NCI-H2029 (cell line): ENCODE measurements at places on chromosomes 12 and 14.
A peak's percentile ranks its signal among the peaks of the same experiment; 100 is the strongest.

GRCh38 chr12:98618952-98619351 lies 25.5 kb downstream of the SLC25A3 start:
- no peak for DNase-seq

- peak; percentile 83 for DNase-seq
Measured at GRCh38 chr12:3342051-3342450, 149.0 kb upstream of the PRMT8 start.

DNA sequence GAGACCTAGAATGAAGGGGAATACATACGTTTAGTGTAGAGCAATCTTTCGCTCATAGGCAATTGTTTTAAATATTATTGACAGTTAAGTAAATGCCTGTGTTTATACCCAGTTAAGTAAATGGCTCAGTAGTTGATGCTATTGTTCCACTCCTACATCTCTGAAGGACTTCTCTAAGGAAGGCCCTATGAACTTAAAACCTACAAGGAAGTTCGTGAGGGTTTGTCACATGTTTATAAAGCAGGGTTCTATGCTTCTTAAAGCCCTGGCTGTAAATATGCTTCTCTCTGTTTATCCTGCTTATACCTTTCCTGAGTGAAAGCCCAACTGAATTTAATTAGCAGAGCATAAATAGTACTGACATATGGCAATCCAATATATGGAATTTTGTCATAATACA lies 282.1 kb upstream of the NPAS3 start:
- no peak for DNase-seq

GRCh38 chr12:47223031-47223847 lies 143.5 kb upstream of the AMIGO2 start:
- DNase-seq, result peak; percentile 15

DNA sequence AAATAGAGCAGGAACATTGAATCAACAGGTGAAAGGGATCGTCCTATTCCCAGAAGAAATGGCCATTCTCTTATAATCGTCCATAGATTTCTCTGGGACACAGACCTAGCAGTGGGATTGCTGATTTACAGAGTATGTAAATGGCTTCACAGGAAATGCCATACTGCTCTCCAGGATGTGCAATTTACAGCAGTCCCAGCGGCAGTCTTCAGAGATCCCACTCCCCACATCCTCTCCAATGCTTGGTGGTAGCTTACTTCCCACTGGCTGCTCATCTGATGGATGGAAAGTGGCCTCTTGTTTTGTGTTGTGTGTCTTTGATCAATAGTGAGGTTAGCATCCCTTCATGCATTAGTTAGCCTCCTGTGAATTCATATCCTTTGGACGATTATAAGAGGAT lies 58.1 kb upstream of the PRMT8 start:
- DNase-seq, result no peak

DNA sequence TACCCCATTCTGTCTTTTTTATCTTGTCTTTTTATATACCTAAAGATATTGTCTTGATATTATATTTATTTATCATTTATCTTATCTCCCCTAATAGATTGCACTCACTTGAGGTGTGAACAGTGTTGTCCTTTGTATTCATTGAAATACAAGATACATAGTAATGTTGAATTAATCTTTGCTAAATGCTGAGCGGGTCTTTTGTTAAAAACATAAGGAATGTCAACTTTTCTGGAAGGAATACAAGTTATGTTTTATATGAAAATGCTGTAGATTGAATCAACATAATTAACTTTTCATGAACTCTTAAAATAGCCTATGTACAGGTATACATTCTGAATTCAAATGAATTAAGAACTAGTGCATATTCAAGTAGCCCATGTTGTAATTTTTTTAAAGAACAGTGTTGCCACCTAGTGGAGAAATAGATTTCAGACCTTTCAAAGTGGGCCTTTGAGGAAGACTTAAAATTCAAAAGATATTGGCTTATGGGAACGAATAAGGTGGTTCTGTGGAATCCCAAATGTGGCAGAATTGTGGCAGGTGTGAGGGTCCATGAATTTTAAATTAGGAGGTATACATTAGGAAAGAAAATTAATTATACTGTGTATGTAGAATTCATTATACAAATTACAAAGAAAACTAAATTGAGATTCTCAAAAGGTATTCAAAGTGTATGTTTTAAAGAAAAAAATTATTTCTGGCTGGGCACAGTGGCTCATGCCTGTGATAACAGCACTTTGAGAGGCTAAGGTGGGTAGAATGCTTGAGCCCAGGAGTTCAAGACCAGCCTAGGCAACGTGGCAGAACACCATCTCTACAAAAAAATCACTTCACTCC lies 19.1 kb downstream of the BBOF1 start:
- DNase-seq, result peak; percentile 4

DNA sequence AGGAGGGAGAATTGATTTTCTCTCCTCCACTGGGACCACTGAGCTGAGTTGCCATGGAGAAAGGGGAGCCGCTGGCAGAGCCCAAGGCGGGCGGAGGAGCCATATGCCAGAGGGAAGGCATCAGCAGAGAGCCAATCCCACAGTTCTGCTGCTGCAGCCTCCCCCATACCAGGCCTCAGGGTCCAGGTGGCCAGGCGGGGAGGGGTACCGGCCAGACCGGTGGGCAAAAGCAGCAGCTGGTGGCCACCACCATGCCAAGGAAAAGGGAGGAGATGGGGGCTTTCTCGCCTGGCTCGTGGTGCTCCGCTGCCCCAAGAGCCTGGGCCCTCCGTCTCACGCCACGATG lies 72.8 kb downstream of the PITPNM2 start:
- DNase-seq, result no peak

- no peak for DNase-seq
Measured at GRCh38 chr12:121668750-121669520, 519 bp downstream of the MORN3 start.

DNA sequence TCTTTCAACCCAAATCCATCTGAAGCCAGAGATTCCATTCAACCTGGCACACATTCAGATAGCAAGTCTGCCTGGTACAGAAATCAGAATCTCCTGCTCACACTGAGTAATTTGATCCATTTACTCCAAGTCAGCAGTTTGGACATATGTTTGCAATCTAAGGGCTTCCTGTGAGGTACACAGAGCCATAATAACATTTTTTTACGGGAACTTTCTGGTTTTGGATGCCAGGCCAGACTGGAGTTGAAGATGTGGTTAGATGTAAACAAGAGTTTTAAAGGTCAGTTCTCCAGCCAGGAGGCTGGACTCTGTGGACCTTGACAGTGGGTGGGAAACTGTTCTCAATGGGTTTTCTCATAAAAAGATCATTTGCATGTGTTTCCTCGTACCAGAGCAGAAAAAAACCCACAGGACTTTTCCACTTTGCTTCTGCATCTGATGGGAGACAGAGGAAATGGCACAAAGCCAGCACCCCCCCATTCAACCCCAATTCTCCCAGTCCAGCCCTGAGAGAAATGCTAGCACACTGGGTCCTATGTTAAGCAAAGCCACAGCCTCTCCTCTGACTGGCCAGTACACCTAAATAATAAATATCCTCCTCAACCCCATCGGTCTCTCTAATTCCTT lies 17.7 kb upstream of the TSPAN11 start:
- no peak for DNase-seq

DNA sequence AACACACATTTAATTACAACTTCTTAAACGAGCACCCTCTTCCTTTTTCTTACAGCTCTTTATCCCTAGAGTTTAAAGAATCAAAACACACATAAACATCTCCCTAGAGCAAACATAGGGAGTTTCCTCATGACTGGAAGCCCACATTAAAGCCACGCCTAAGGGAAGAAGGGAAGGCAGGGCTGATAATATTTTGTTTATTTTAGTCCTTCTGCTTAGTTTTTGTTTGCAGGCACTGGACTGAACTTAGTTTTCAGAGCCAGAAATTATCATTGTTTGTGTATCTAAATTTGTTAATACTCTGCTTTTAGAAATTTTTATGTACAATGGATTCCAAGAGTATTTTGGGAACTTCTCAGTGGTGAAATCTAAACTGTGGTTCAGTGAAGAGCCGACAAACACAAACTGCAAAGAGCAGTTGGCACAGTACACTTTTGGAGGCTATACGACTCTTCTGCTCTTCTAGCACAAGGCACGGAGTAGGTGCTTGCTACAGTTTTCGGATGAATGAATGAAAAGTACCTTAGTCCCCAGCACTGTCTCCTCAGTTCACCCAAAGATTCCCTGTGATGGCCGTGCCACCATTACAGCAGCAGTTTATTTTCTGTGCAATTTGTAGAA lies 17.6 kb upstream of the AMIGO2 start:
- peak; percentile 46 for DNase-seq

DNA sequence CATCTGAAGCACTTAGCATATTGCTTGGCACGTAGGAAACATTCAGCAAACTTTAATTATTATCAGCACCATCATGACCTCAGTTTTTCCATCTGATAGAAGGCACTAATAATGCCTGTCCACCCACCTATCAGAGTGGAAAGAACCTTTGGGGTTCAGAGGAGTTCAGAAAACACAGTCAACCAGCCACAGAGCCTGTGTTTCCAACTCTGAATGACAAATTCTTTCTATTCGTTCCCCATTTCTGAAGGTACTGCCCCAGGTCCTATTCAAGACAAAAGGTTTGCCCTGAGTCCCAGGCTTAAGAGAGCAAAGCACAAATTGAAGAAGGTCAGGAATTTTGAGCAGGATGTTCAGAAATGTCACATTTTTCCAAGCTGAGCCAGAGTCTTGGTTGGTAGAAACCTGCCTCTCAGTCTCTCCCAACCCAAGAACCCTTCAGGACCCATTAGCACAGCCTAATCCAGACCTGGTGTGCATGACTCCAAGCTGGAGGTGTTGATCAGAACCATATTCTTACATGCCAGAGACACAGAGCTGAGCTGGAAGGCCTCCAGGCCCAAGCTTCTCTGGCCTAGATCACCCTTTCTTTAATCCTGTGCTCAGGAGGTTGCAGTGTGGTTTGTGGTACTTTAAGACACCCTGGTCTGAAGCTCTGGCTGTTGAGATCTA lies 114.4 kb downstream of the TBX5 start:
- no peak for DNase-seq

- DNase-seq, result no peak
Measured at GRCh38 chr12:66041651-66042363, 88.7 kb downstream of the LLPH start.

GRCh38 chr12:77608271-77608824 lies 222.3 kb upstream of the NAV3 start:
- no peak for DNase-seq

GRCh38 chr14:73953731-73954130 lies 3.6 kb downstream of the COQ6 start:
- DNase-seq, result no peak

DNA sequence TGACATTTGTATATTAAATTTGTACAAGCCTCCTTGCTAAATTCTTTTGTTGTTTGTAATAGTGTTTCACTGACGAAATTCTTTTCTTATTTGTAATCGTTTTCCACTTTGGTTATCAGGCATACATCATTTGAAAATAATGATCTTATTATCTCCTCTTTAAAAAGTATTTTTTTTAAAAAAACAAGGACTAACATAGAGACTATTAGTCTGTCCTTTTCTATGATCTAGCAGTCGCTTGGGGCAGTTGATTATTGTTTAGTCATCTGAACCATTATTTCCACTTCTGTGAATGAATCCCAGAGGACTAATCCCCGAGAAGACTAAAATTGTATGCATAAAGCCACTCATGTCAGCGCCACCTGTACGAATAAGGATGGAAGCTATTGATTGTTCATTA lies 11.5 kb downstream of the ADGRD1 start:
- DNase-seq, result no peak

DNA sequence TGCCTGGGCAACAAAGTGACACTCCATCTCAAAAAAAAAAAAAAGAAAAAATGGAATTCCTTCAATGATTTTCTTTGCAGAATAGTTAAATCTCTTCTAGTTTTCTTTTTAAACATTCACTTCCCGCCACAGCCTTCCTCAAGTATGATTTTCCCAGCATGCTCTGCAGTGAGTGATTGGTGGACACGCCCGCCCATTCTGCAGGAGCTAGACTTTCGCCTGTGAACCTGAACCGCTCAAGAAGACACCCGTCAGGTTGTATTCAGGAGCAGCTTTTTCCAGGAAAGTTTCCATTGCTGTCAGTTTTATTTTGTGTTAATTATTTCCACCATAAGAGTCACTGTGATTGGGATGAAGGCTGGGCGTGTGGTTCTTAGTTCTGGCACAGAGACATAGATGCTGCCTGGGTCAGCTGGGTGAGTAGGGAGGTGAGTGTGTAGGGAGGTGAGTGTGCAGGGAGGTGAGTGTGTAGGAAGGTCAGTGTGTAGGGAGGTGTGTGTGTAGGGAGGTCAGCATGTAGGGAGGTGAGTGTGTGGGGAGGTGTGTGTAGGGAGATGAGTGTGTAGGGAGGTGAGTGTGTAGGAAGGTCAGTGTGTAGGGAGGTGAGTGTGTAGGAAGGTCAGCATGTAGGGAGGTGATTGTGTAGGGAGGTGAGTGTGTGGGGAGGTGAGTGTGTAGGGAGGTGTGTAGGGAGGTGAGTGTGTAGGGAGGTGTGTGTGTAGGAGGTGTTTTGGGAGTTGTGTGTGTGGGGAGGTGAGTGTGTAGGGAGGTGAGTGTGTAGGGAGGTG lies 76.2 kb downstream of the KIF26A start:
- no peak for DNase-seq

DNA sequence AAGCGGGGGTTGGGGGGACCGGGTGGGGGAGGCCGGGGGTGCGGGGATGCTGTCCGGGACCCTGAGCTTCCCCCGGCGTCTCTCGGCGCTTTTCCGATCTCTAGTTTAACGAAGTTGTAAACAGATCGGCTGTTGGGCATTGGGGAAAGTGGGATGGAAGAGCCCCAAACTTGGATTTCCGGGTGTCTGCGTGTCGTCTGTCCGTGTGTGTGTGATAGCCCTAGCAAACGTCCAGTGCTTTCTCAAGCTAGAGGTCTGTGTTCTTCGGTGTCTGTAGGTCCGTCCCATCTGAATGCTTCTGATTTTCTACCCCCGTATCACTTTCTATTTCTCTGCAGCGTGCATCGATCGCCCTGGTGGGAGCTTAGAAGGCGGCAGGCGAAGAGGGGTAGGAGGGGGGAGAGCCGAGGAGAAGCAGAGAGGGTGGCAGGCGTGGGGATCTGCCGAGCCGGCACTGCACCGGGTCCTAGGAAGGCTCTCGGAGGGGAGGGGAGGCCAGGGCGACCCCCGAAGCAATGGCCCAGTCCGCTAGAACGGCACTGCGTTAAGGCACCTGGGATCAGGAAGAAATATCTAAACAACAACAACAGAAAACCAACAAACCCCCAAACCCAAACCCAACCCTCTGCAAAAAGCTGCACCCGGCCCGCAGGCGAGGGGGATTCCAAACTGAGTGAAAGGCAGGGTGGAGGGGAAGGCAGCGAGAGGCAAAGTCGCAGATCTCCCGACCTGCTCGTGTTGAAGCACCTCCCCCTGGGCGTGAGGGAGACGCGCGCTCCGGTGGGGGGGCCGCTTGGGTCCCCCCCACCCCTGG lies 1.0 kb downstream of the KCNA1 start:
- no peak for DNase-seq
